ENCODE measurements at places on chromosomes 16 and 17. TPM values are rescaled to one million over a fixed set of nuclear protein-coding genes. Genes with fewer than 3 reads are reported as not detected.

Gene KRT33A
- total RNA-seq, result not detected

- H3K27ac ChIP-seq, result no peak overlapping the region
- H3K36me3 ChIP-seq, result no peaks in the 10 kb centered on the region
- H3K4me3 ChIP-seq, result peak overlapping the region; percentile 47
- H3K27me3 ChIP-seq, result peaks cover 83% of the 10 kb centered on the region
- DNase-seq, result peak; percentile 62
- H3K4me1 ChIP-seq, result peaks cover 79% of the 10 kb centered on the region
These were observed 10.3 kb upstream of the ZFHX3 start for GRCh38 chr16:73058221-73058615.

- H3K4me3 ChIP-seq, result no peak overlapping the region
- H3K36me3 ChIP-seq, result no peaks in the 10 kb centered on the region
- peak; percentile 72 for DNase-seq
- H3K4me1 ChIP-seq, result peaks cover 9% of the 10 kb centered on the region
- H3K27ac ChIP-seq, result no peak overlapping the region
These were observed 77.6 kb downstream of the CMIP start for GRCh38 chr16:81522108-81522701.

DNA sequence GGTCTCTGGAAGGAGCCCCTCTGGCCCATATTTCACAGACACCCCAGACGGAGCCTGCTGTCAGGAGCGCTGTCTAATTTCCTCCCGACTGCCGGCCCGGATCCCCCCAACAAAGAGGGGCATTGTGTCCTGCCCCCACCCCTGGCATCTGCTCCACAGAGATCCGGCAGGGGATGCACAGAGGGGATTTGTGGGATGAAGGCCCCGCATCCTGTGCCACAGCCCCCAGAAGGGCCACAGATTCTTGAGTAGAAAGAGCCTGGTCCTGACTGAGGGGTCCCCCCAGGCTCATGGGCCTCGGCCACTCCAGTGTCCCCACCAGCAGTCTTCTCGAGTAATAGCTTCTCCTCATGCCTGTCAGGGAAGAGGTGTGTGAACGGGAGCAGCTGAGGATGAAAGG, 29.5 kb downstream of the MEOX1 start:
- peaks cover 6% of the 10 kb centered on the region for H3K4me1 ChIP-seq
- no peak overlapping the region for H3K4me3 ChIP-seq
- H3K27me3 ChIP-seq, result no peaks in the 10 kb centered on the region
- H3K27ac ChIP-seq, result no peak overlapping the region

GRCh38 chr17:32798938-32799337, 78.0 kb downstream of the MYO1D start:
- no peaks in the 10 kb centered on the region for H3K36me3 ChIP-seq
- H3K27ac ChIP-seq, result no peak overlapping the region
- no peak overlapping the region for H3K4me3 ChIP-seq
- H3K4me1 ChIP-seq, result 0 out of 2 replicates have a peak, but pooled peaks cover 5% of the 10 kb centered on the region

Data from GM23338 (cell line).